NB4 (cell line): ENCODE measurements at places on chromosomes 6 and 20.

DNA sequence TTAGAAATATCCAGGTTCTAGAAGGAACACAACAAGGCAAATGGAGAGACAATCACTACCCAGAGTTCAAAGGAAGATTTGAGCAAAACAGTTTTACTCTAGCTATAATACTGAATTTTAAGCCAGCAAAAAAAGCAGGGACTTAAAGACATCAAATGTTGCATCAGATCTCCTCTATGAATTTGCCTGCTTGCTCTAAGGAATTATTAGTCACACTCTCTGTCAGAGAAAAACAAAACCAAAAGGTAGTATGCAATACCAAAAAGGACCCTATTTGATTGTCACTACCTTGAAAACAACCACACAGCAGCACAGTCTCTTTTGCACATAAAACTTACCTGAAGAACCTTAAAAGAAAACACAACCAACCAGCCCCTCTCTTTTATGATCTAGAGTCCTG is 46.3 kb downstream of the BTBD9 start:
- DNase-seq, result no peak

- DNase-seq, result no peak
Observed at GRCh38 chr20:50001784-50002311, 19.1 kb downstream of the SNAI1 start.

GRCh38 chr20:48824830-48825565 is 2.8 kb downstream of the PREX1 start:
- peak; percentile 41 for DNase-seq

- peak; percentile 67 for DNase-seq
Observed at GRCh38 chr6:106533054-106533453, 96.2 kb downstream of the RTN4IP1 start.

DNA sequence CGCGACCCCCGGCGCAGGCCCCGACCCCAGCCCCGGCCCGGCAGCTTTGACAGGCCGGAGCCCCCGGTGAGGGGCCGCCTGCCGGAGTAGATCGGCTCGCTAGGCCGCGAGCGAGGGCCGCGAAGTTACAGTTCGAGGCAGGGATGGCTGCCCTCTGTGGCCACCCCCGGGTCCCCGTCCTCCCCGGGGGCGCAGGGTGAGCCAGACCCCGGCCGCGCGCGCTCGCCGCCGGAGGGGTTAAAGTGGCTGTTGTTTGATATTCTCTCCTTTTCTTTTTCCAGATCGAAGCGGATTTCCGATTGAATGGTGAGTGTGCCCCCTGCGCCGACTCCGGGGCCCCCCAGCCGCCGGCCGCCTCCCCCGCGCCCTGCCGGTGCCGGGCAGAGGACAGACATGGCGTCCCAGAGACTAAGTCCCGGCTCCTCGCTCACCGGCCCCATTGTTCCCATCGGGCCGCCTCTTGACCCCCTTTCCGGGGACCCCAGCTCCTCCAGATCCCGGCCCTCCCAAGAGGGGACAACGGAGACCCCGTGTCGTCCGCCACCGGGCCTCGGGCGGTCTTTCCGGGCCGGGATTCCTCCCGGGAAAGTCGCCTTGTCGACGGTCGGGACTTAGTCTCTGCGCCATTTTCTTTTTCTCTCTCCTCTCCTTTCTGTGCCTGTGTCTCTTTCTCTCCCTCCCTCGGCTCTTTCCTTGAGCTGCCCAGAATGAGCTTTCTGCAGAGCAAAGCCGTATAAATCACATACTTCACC is 704 bp downstream of the TOP1 start:
- DNase-seq, result peak; percentile 64

DNA sequence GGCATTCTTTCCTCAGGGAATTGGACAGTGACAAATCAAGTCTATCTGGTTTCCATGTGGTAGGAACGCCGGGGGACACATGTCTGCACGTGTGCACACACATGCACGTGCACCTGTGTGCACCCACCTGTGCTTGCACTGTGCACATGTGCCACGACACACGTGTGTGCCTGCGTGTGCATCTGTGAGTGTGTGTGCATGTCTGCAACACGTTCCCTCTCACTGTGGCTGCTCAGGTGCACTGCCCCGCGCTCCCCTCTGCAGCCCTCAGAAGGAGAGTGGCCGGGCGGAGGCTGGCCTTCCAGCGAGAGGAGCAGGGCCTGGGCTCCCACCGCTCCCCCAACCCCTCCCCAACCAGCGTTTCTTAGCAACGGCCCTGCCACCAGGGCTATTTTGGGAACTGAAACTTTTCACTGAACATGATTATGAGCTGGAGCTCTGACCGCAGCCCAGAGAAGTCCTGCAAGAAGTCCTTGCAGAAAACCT is 147.8 kb downstream of the PHACTR3 start:
- peak; percentile 96 for DNase-seq

DNA sequence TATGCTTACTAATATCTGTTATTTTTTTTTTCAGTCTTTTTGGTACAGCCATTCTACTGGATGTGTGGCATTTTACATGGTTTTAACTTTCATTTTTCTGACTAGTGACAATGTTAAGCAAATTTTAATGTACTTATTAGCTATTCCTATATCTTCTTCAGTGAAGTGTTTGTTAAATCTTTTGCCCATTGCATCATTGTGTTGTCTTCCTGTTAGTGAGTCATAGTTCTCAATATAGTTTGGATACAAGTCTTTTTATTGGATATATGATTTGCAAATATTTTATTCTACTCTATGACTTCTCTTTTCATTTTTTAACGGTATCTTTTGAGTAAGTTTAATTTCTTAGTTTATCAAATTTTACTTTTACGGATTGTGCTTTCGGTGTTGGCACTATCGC is 519.4 kb downstream of the CDKAL1 start:
- peak; percentile 21 for DNase-seq

DNA sequence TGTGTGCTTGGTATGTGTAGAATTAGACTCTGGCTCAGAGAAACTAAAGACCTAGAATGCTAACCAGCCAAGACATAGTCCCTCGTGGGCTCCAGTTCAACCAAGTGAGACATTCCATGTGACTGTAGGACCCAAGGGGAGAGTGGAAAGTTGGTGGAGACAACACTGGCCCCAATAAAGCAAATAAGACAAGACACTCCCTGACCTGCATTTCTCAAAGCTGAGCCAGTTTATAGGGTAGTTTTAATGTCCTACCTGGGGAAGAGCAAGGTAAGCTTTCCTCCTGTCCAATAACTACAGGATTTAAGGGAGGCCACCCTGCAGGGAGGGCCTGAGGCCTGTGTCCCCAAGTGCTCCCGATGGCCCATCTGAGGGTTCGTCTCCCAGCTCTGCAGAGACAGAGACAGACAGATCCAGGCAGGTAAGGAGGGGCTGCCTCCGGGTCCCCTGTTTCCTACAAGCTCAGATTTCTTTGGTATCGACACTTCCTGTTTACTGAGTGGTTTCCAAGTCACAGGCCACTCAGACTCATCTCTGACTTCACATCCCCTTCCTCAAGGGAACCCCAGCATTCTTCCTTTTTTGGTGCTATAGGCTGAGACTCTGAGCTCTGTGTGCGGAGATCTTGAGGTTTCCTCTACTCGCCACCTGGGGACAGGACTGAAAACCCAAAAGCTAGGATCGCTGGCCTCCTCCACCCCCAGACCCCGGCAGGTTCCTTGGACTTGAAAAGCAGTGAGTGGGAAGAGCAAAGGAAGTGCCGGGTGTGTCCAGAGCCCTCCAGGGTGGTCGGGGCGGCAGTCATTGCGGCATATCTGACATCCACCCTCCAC is 92.4 kb downstream of the PRND start:
- peak; percentile 94 for DNase-seq

- DNase-seq, result peak; percentile 62
Observed at GRCh38 chr6:28985462-28986164, 19.5 kb downstream of the ZNF311 start.

- DNase-seq, result no peak
Observed at GRCh38 chr6:73248192-73248903, 14.6 kb downstream of the KHDC1 start.

DNA sequence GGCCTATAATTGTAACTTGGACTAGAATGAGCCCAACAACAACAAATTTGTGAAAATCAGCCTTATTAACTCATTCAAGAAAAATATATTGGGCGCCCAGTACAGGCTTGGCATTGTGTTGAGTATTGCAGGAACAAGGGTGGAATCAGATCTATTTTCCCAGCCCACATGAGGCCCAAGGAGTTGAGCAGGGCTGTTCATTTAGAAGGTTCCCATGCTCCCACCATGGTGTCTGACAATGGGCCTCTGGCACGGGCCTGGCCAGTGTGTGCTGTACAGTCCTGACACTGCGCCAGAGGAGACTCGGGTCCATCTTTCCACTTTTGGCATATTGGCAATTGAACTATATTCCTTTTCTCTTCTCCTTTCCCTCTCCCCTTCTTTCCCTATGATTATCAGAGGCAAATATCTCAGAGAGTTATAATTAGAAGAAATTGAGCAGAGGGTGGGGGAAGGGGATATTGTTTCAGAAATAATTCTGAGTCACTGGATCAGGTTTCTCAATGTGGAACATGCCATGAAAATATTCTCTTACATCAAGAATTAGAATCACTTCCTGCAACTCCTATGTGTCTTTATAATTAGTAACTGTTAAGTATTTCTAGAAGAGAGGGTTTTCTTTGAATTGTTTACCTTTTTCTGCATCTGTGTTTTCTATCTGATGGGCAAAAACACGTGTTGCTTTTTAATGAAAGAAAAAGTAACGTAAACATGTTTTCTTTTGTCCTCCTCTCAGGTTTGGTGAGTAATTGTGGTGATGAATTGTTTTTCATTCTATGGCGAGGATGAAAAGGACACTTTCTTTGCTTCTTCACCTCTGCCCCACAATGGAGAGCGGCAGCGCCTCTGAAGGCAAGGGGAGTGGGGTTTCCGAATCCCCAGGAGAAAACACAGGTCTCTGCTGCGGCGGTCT is 209.4 kb downstream of the FOXA2 start:
- peak; percentile 7 for DNase-seq

GRCh38 chr20:57346477-57346876 is 4.6 kb upstream of the RAE1 start:
- DNase-seq, result peak; percentile 80

DNA sequence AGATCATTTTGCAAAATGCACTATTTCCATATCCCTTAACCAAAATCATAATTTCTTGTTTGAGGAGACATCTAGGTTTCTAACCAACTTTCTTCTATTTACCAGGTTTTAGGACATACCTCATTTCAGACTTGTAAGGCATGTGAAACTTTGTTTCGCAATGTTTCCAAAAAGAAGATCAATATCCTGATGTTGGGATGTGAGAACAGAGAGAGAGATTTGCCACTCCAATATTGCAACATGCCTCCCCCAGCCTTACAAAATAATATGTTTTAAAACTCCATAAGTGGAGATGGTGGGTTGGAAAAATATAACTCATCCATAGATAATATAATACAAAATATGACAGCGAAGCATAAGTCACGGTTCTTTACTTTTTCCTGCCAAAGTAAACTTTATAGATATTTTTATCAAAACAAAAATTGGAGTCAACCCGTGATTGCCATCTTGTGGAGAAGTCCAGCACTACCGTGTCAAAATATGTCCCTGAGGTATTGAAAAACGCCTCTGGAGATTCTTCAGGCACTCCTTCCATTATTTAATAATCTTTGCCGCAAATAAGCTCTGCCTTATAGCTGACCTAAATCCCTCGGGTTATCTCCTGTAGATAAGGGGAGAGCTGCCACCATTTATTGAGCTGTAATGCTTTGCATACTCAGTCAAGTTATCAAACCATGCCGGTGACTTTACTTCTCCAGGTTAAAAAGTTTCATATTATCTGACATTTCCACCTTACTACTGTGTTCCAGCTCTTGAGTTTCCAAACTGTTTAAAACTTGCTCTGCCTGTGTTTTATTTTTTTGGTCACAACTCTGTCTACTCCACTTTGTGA is 534.2 kb downstream of the HACE1 start:
- DNase-seq, result peak; percentile 64

- no peak for DNase-seq
Observed at GRCh38 chr6:44558832-44559251, 171.3 kb downstream of the CDC5L start.

DNA sequence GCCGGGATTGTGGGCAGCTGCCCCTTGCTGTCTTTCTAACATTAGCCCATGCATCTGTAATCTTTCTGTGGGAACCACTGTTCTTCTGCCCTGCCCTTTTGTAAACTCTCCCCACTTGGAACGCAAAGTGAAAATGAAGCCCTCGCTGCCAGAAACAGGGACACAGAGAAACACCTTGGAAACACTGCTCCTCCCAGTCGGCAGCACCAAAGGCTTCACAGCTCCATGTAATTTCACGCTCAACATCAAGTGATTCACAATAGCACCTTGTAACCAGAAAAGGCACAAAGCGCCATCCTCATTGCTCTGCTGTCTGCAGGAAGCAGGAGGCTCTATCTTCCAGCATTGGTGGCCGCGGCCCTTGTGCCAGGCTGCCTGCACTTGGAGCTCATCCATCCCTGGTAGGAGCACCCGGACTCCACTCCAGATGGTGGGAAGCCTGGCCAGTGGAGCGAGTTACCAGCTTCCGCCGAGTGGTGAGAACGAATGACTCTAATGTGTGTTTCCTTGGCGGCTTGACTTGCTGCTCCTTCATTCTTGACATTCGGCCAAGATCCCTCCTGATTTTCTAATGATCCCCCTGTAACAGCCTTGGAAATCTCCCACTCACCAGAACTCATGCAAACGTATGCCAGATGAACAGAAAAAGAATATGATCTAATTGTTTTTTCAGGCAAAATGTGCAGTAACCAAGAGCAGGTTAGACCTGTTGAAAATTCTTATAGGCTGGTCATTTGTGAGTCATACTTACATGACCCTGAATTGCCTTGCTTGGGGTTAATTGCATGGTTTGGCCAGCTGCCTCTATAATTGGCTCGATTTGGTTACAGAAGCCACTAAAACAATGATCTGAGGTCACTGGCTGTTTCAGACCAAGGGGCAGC is 169.1 kb upstream of the CDYL start:
- peak; percentile 15 for DNase-seq

GRCh38 chr20:54645445-54646155 is 170.2 kb downstream of the DOK5 start:
- DNase-seq, result no peak

- DNase-seq, result no peak
Observed at GRCh38 chr6:2977799-2978590, 6.6 kb upstream of the SERPINB6 start.

- DNase-seq, result no peak
Observed at GRCh38 chr6:9420316-9421015, 985.1 kb upstream of the SLC35B3 start.

DNA sequence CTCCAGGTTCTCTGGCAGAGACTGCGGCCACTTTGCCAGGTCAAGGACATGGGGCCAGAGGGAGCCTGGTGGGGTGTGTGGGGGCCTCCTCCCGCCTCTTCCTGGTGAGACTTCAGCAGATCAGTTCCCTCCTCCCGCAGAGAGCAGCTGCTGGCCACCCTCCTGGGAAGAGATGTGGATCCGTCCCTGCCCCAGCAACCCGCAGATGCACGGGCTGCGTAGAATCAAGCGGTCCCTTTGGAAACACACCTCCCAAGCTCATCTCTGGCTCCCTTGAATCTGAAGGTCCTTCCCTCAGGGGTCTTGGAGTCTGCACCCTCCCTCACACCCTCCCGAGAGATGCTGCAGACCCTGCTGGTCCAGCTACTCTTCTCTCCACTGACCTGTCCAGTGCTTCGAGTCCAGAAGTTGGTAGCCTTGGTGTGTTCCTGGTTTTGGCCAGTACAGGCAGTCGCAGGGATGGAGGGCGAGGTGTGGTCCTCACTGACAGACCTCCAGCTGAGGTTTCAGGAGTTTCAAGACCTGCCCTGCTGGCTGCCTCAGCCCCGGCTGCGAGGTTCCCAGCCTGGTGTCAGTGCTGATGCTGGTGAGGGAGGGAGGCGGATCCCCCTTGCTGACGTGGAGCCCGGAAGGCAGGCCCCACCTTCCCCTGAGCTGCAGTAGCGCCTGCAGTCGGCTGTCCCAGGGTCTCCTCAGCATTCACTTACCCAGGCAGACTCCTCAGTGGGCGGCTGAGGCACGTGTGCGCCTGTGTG is at the start of gene NPBWR2:
Gene NPBWR2 (minus strand): TSS at position 585 of the 755 bp plus-strand sequence. CDS start 734 bp downstream, outside the sequence.
- peak; percentile 72 for DNase-seq
